CD4-positive, alpha-beta T cell treated with Interleukin-6 at 100 ng/mL for 8 hours (primary cell): ENCODE measurements at places on chromosomes 7 and 10.

DNA sequence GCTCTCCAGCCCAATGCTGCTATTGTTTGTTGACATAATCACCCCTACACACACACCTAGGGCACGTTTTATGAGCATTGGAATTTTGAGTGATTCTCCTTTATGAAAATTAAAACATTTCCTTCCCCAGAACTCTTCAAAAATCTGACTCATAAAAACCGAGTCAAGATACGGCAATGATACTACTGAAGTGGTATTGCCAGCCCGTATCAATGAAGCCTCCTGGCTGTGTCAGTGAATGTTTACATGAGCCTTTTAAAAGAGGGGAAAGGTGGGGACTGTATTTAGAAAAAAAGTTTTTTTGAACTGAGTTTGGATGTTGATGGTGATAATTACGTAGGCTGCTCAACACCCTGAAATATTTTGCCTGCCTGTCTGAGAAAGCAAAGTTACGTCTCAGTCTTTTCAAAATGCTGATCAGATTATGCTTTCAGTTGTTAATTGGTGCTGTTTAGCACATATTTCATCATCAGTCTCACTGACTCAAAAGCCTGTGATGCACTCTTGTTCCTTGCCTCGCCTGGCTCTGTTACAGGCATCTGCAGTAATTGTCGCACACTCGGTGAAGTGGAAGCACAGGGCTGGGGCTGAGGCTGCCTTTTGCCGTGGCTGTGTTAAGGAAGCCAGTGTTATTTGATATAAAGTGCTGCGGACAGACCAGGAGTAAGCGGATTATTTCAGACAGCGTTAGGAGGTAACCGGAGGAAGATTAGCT, 157.4 kb upstream of the TCF7L2 start:
- DNase-seq: no peak

- no peak for DNase-seq
Measured at GRCh38 chr7:2211259-2211880, 21.4 kb downstream of the MAD1L1 start.

- DNase-seq: no peak
Measured at GRCh38 chr10:71406878-71407277, 10.2 kb downstream of the CDH23 start.

DNA sequence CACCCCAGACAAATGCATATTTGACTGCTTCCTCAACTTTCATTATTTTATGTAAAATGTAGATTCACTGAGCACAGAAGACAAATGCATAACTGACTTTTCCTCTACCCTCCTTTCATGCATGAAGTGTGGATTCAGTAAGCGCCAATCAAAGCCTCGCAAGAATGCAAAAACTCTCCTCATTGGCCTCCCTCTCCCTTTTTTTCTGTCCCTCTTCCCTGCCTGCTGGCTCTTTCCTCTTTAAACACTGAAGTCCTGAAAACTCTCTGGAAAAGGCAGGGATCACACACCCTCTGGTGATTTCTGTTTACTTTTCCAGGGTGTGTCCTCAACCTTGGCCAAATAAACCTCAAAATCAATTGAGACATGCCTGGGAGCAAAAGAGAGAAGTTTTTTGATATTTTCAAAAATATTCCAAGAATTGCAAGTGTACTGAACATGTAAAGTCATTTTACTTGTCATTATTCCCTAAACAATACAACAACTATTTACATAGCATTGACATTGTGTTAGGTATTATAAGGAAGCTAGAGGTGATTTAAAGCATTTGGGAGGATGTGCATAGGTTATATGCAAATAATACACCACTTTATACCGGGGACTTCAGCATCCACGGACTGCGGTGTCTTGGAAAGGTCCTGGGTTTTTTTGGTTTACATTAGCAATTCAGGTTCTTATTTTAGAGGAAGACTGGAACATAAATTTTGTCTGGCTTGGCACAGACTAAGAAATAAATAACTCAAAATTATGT, 71.4 kb downstream of the SEC61G start:
- DNase-seq: no peak

- no peak for DNase-seq
Measured at GRCh38 chr10:97023401-97024167, 162.2 kb downstream of the SLIT1 start.

DNA sequence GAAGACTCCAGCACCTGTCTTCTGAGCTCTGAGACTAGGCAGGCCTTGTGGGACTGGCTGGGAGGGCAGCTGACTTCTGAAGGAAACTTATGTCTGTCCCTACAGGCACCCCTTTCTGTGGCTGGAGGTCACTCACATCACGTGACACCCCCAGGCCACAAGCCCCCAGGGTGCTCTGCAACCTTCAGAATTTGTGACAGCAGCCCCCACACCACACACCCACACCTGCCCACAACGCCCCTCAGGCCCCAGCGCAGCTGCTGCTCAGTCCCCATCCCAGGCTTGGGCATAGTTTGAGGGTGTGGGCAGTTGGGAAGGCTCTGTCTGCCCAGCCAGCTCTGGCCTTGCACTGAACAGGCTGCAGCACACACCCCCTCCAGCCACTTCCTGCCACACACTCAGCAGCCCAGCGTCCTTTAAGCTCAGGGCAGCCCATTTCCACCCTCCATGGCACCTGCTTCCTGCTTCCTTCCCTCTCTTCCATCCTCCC, 80.0 kb upstream of the UNC5B start:
- no peak for DNase-seq
